ENCODE measurements at places on chromosomes 16 and 17.

- peak; percentile 66 for DNase-seq
These were observed 21.9 kb downstream of the ST3GAL2 start for GRCh38 chr16:70416748-70417616.

DNA sequence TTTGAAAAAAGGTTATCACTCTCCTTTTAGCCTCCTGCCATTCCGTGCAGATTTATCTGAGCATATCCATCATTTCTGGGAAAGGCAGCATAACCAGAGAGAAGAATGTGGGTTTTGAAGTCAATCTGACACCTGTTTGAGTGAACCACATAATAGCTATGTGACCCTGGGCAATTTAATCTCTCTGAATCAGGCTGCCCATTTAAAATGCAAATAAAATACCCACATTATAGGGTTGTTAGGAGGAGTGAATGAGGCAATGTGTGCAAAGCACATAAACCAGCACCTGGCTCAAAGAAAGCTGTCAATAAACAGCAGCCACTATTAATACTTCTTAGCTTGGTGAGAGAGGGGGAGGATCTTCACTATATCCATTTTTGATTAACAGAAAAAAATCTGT, 88.0 kb downstream of the CACNG1 start:
- DNase-seq = no peak

DNA sequence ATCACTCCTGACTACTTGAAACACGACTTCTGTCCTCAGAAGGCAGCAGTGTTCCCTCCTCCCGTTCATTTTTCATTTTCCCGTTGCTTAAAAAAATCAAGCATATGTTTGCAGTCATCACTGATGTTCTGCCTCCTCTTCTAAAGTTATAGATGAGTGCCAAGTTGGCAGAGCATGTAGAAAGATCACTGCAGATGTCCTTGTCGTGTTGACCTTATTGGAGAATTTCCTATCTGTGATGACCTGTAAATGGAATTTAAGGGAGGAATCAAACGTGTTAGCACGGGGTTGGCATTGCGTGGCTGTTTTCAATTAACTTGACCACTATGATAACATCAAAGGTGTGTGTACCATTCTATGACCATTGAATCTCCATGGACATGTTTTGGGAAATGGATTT, 396.7 kb downstream of the WWOX start:
- DNase-seq = no peak

DNA sequence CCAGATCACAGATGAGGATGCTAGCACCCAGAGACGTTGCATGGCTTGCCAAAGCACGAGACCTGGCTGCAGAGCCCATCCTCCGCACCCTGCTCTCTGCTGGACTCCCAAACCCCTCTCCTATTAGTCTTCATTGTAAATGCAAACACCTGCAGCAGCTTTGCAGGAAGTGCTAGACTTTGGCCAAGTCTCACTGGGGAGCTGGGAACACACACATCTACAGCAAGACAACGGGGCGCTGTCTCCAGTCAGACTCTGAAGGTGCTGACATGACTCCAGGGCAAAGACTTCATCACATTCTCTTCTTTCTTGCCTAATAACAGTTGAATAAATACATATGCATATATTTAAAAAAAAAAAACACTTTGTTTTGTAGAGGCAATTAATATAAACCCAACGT, 43.8 kb downstream of the CYTH1 start:
- DNase-seq = no peak

- no peak for DNase-seq
These were observed 61.8 kb downstream of the DNAH3 start for GRCh38 chr16:21088646-21089538.

DNA sequence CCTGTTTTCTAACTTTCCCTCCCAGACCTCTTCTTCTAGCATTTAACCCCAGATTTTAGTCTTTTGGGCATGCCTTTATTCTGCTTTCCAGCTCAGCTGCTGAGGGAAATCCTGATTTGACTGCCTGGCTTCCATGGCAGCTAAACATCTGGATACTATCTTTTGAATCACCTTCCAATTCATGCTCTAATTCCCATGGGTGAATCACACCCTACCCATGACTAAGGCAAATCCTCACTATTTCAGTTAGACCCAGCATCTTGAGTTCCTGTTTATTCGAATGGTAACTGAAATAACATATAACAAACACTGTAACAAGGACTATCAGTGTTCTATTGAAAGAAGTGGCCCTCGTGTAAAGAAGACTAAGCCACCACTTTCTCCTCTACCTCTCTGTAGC, 29.8 kb downstream of the CA10 start:
- DNase-seq = no peak

GRCh38 chr17:78839762-78840529, 668 bp downstream of the USP36 start:
- peak; percentile 55 for DNase-seq

DNA sequence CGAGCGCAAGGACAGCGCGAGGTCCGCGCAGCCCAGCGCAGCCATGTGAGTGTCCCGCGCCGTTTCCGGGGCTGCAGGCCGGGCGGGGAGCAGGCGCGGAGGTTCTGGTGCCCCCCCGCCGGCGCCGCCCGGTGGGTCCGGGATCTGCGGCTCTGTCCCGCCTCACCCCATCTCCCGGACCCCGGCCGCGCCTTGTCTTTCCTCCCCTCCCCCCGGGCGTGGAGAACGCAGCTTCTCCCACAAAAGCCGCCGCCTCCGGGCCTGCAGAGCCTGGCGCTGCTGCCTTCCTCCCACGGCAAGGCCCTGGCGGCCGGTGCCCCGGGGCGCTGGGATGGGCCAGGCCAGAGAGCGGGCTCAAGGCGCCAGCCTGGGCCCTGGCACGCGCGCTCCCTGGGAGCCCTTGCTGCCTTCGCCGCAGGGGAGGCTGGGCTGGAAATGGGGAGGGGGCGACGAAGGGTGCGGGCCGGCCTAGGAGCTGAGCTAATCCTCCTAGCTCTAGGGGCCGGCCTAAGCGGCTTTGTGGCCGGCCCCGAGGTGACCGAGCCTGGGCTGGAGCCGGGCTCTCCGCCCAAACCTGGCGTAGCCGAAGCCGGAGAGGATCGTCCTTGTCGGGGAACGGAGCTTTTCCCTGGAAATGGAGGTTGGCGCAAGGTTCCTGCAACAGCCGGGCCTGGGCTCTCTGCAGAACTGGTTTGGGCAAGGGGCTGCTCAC, 397 bp downstream of the RIPOR1 start:
- DNase-seq = no peak

DNA sequence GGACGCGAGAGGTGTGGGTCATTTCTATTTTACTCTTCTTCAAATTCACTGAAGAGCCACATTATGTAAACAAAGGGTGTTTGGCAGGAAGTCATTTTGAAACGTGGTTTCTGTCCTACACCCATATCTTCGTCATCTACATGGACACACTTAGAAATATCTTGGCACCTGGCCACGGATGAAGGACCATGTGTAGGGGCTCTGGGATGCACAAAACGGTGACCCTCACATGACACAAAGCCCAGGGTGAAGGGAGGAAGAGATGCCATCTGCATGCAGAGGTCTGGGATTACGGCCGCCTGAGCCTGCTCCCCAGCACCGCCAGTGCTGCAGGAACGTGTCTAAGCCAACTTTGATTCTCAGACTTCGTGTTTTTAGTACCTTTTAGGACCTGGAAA, 130.2 kb upstream of the CHMP6 start:
- no peak for DNase-seq

DNA sequence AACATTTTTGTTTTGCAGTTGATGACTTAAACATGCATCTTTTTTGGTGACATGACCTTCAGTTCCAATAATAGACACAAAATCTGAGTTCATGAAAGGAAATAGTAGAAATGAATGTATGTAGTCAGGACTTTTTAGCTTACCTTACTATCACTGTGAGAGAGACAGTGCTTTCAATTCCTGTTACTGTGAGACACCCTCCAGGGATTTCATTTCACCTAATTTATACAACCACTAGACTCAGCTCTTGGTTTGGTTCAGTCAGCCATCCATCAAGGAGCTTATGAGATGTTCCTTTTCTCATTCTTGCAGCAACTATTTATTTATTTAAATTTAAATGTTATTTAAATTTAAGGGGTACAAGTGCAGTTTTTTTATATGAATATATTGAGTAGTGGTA, 77.9 kb downstream of the MAP2K4 start:
- peak; percentile 7 for DNase-seq

- DNase-seq = no peak
These were observed 129.2 kb upstream of the NACA2 start for GRCh38 chr17:61720016-61720795.

- DNase-seq = no peak
These were observed 6.3 kb downstream of the CREBBP start for GRCh38 chr16:3874242-3874641.

DNA sequence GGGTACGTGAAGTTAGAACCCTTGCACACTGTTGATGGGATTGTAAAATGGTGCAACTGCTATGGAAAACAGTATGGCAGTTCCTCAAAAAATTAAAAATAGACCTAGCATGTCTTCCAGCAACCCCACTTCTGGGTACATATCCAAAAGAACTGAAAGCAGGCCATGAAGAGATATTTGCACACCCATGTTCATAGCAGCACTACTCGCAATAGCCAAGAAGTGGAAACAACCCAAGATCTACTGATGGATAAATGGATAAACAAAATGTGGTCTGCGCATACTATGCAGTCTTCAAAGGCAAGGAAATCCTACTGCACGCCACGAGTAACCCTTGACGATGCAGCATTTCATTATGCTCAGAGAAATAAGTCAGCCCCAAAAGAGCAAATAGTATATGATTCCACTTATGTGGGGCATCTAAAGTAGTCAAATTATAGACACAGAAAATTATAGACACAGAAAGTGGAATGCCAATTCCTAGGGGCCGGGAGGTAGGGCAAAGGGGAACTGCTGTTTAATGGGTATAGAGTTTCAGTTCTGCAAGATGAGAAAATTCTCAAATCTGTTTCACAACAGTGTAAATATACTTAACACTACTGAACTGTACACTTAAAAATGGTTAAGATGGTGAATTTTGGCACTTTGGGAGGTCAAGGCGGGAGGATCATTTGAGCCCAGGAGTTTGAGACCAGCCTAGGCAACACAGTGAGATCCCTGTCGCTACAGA, 17.2 kb downstream of the CORO7 start:
- DNase-seq = no peak

DNA sequence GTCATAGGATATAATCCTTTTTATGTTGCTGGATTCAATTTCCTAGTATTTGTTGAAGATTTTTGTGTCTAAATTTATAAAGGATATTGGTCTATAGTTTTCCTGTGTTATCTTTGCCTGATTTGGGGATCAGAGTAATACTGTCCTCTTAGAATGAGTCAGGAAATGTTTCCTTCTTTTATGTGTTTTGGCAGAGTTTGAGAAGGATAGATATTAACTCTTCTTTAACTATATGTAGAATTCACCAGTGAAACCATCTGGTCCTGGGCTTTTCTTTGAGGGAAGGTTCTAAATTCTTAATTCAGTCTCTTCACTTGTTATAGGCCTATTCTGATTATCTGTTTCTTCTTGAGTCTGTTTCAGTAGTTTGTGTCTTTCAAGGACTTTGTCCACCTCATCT, 66.3 kb upstream of the NACA2 start:
- DNase-seq = no peak
